ENCODE measurements at places on chromosomes 12 and 14.

DNA sequence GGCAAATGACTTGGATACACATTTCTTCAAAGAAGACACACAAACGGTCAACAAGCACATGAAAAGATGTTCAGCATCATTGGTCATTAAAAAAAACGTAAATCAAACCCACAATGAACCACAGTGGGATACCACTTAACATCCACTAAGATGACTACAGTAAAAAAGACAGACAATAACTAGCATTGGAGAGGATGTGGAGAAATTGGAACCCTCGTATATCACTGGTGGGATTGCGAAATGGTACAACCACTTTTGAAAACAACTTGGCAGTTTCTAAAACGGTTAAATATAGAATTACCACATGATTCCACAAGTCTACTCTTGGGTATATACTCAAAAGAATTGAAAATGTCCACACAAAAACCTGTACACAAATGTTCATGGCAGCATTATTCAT lies 25.2 kb upstream of the PPFIBP1 start:
- DNase-seq = no peak

- no peak for DNase-seq
These were observed 18.6 kb downstream of the AMN1 start for GRCh38 chr12:31710021-31710818.

DNA sequence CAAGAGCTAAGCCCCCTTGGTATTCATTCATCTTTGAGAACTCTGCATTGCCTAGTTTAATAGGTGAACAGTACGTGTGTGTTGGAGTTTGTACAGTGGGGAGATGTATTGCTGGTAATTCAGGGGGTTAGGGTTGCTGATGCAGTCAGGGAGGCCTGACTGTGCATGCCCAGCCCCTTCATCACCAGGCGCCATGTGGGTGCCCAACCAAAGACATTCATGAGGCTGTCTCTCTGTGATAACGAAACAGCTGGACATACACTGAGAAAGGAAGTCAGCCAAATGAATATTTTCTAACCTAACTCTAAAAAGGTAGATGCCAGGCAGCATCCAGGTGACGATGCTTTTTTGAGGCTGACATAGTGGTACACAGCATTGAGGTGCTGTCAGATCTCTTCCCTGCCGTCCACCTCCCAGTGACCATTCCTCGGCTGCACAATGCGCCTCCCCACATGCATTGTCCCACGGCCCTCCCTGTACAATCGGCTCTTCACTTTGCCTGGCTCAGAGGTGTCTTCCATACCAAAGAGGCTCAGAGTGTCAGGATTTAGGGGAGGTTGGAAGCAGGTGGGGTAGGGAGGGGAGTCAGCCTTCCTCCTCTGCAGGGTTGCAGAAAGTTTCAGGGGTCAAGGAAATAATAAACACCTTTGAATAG lies 19.0 kb downstream of the EML1 start:
- DNase-seq = no peak

- DNase-seq = peak; percentile 33
These were observed 50.4 kb downstream of the CHGA start for GRCh38 chr14:92973261-92973797.

DNA sequence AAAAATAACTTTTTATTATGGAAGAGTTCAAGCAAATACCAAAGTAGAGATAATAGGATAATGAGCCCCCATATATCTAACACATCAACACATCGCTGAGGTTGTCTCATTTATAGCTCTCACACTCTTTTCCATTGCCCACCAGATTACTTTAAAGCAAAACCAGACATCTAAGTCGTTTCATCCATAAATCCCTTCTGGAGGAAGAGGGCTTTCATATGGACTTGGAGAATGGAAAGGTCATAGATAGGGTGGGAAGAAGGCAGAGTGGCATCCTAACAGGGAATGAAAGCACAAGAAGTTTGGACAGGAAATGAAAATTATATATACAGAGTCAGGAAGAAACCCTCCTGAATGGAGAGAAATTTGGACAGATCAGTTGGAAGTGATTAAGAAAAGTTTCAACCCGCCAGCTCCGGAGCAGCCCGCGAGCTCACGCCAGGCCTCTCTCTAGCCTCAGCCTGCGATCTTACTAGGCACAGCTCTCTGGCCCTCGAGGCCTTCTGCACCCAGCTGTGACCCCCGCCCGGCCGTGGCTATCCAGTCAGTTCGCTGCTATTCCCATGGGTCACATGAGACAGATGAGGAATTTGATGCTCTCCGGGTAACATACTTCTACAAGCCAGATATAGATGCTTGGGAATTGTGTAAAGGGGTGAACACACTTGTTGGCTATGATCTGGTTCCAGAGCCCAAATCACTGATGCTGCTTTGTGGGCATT lies 48.4 kb upstream of the NID2 start:
- no peak for DNase-seq

GRCh38 chr12:1839956-1840951 lies 19.9 kb downstream of the LRTM2 start:
- no peak for DNase-seq

DNA sequence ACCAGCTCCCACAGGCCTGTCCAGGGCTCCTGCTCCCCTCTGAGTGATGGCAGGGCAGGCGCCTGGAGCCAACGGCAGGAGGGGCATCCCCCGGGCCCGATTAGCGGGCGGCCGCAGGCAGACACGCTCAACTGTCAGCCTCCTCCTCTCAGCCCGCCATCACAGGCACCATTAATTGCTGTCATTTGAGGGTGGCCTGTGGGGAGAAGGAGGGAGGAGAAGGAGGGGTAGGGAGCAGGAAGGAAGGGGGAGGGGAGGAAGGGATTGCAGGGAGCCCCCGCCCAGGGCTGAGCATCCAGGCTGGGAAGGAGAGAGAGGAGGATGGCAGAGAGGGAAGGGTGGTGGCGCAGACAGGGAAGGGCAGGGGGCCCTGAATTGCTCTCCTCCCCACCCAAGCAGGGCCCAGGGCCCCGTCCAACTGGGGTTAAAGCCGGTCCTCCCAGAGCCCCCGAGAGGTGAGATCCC lies 36.1 kb downstream of the NCOR2 start:
- DNase-seq = no peak

DNA sequence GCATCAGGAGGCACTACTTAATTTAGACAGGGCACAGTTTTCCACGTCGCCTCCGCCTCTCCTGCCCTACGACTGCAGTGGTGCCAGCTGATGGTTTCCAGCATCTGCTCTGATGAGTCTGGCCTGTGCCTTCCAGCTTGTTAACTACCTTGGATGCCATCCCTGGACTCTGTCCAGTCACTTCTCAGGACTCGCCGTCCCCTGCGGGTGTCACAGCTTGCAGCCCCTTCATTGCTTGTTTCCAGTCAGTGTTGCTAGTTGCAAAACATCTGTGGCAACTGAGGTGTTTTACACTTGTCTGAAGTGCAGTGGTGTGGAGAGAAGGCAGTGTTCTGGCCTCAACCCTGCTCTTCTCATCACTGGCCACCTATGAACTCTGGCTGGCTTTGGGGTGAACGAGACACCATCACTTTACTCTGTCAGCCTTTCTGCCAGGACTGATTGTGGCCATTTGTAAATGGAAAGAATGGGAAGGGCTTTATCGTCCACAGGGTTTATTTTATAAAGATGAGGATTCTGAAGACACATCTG lies 8.3 kb downstream of the ADGRD1 start:
- no peak for DNase-seq

DNA sequence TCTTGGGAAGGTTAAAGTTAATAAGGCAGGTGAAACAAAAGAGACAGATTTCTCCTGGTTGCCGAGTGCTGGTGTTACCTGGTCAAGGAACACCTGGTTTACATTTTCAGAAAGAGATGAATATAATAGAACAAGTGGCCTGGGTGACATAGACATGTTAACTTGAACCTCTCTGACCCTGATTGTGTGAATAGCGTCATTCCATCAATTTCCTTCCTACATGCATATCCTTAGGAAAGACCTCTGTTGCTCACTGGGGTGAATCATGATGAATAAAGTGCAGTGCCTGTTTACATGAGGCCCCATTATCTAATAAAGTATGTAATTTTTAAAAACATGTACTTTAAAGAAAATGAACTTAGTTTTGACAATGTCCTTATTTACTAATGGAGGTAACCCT lies 1822.9 kb upstream of the FLRT2 start:
- peak; percentile 51 for DNase-seq

- DNase-seq = no peak
These were observed 11.6 kb downstream of the STX2 start for GRCh38 chr12:130827432-130827831.

- peak; percentile 40 for DNase-seq
These were observed 820 bp downstream of the BICDL1 start for GRCh38 chr12:119989731-119990381.

- DNase-seq = no peak
These were observed 22.9 kb downstream of the PMCH start for GRCh38 chr12:102174761-102175160.

DNA sequence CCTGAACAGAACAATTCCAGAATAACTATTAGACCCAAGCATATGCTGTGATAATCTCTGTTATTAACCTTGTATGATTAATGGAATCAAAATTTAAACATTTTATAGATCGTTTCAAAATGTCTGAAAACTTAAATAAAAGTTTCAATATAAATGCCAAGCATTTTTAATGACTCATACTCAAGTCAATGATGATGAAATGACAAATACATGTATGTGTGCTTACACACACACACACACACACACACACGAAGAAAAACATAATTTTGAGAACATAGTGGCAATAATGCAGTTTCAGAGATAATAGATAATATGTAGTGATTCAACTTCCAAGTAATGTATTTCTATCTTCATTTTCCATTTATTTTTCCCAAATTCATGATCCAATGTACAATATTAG lies 384.9 kb upstream of the FOXG1 start:
- DNase-seq = peak; percentile 61

GRCh38 chr12:78881685-78882084 lies 17.1 kb downstream of the SYT1 start:
- no peak for DNase-seq

- DNase-seq = no peak
These were observed 8.0 kb downstream of the DTX1 start for GRCh38 chr12:113064395-113065125.

DNA sequence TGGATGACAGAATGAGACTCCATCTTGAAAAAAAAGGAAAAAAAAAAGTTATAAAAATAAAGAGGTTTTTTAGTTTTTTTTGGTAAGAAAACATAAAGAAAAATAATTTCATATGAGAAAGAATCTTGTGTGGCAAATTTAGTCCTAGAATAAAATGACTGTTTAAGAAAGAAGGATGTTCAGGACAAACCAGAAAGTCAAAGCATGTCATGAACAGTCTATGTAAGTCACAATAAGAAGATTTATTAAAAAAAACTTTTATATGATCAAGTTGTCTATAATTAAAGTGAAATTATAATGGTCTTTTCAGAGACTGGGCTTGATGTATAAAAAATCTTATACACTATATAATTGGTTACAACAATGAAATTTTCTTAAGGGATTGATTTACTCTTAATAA lies 68.1 kb upstream of the HECTD1 start:
- DNase-seq = no peak

- DNase-seq = no peak
These were observed 36.0 kb downstream of the SLC8A3 start for GRCh38 chr14:70152704-70153103.

DNA sequence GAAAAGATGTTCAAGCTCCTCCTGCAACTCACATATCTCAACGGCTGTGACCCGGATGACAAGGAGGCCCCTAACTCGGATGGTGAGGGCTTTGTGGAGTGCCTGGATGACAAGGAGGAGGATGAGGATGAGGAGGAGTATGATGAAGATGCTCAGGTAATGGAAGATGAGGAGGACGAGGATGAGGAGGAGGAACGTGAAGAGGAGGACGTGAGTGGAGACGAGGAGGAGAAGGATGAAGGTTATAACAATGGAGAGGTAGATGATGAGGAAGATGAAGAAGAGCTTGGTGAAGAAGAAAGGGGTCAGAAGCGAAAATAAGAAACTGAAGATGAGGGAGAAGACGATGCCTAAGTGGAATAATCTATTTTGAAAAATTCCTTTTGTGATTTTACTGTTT lies 702 bp downstream of the ANP32D start:
- no peak for DNase-seq

- DNase-seq = no peak
These were observed 13.6 kb downstream of the DEGS2 start for GRCh38 chr14:100145682-100146464.
